ENCODE measurements at places on chromosomes 13 and 19.

DNA sequence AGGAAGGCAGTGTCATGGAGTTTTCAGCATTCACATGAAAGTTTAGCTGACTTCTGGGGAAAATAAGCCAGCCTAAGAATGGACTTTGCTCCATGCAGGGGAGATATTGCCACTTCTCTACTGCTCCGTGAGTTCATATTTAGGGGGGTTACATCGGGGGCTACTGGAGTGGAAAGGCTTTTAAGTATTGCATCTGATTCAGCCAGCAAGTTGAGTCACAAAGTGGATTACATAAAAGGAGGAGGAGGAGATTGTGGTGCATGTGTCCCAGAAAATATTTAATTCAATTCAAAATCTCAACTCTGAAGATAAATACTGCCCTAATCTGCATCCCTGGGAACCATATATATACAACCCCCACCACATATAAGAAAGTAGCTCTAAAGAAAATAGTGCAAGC is 617.2 kb downstream of the DCT start:
- H3K36me3 ChIP-seq = no peaks in the 10 kb centered on the region
- H3K27ac ChIP-seq = no peak overlapping the region
- H3K4me3 ChIP-seq = no peak overlapping the region
- no peak for DNase-seq

DNA sequence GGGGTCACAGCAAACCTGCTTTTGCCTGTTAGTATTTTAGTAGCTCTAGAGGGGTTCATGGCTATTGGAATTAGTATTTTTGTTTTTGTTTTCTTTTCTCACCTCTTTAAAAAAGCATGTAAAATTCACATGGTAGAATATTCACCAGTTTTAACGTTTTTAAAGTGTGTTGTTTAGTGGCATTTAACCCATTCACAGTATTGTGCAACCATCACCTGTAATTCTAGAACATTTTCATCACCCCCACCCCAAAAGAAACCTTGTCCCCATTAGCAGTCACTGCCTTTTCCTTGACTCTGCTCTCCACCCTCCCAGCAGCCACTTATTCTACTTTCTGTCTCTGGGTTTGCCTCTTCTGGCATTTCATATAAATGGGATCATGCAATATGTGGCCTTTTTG is 39.8 kb downstream of the GATAD2A start:
- peaks cover 35% of the 10 kb centered on the region for H3K4me1 ChIP-seq
- no peak overlapping the region for H3K4me3 ChIP-seq
- H3K27me3 ChIP-seq = no peaks in the 10 kb centered on the region
- H3K36me3 ChIP-seq = no peaks in the 10 kb centered on the region

DNA sequence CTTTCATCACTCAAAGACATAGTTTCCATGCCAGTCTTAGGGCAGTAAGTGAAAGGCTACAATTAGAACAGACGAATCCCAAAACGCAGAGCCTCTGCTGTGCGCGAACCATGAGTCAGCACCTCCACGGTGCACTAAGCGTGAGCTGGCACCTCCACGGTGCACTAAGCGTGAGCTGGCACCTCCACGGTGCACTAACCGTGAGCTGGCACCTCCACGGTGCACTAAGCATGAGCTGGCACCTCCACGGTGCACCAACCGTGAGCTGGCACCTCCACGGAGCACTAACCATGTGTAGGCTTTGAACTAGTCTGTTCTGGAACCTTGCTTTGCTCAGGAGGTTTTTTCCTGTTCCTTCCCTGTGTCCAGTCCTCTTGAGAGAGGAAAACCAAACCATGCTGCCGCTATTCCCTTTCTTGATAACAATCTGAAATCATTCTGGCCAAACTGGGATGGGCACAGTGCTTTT is 120.6 kb downstream of the IRS2 start:
- H3K4me3 ChIP-seq = no peak overlapping the region
- no peaks in the 10 kb centered on the region for H3K27me3 ChIP-seq
- DNase-seq = no peak
- H3K4me1 ChIP-seq = no peaks in the 10 kb centered on the region

- no peaks in the 10 kb centered on the region for H3K27me3 ChIP-seq
- peaks cover 8% of the 10 kb centered on the region for H3K4me1 ChIP-seq
- H3K36me3 ChIP-seq = peaks cover 8% of the 10 kb centered on the region
- no peak overlapping the region for H3K4me3 ChIP-seq
- DNase-seq = no peak
Measured at GRCh38 chr19:46975925-46976782, 43.5 kb upstream of the NPAS1 start.

- H3K27ac ChIP-seq = no peak overlapping the region
- no peaks in the 10 kb centered on the region for H3K36me3 ChIP-seq
- H3K27me3 ChIP-seq = no peaks in the 10 kb centered on the region
- no peaks in the 10 kb centered on the region for H3K4me1 ChIP-seq
- H3K4me3 ChIP-seq = no peak overlapping the region
Measured at GRCh38 chr13:94784066-94784465, 71.7 kb upstream of the SOX21 start.

DNA sequence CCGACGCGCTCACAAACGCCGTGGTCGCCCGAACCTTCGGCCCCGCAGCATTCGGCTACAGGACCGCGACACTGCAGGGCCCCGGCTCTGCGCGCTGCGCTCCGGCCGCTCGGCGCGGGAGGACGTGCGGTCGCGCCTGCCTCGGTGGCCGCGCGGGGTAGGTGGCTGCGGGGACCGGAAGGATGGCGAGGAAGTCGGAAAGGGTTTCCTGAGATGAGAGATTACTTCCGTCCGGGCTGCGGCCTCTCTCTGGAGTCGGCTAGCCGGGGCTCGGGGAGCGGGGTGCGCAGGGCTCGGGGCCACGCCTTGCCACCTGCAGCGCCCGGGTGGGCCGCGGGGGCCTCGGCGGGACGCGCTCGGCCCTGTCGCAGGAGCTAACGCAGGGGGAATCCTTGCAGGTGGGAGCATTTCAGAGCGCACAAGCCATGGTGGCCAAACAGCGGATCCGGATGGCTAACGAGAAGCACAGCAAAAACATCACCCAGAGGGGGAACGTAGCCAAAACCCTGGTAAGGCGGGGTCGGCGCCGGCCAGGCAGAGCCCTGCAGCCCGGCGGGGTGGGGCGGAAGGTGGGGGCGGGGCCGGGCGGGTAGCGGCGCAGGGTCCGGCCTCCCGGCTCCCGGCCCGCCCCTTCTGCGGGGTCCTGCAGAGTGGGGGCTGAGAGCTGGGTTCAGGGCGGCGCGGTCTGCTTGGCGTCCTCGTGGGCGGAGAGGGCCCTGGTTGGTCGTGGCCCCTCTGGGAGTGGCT is at the start of gene SERP2:
Gene SERP2 (plus strand): TSS at position 224 of the 747 bp plus-strand sequence. CDS start 202 bp downstream, at position 426.
- H3K27me3 ChIP-seq = no peaks in the 10 kb centered on the region
- H3K27ac ChIP-seq = no peak within 1 kb of the TSS
- H3K4me3 ChIP-seq = peak within 1 kb of the TSS; percentile 21

- H3K4me1 ChIP-seq = no peaks in the 10 kb centered on the region
- no peaks in the 10 kb centered on the region for H3K36me3 ChIP-seq
- no peak overlapping the region for H3K4me3 ChIP-seq
- no peak overlapping the region for H3K27ac ChIP-seq
Measured at GRCh38 chr13:48710160-48710559, 56.4 kb downstream of the CYSLTR2 start.

- no peaks in the 10 kb centered on the region for H3K27me3 ChIP-seq
- peak; percentile 65 for DNase-seq
- no peak overlapping the region for H3K4me3 ChIP-seq
- H3K36me3 ChIP-seq = no peaks in the 10 kb centered on the region
- peaks cover 7% of the 10 kb centered on the region for H3K4me1 ChIP-seq
- no peak overlapping the region for H3K27ac ChIP-seq
Measured at GRCh38 chr13:51832471-51833152, 12.4 kb downstream of the TMEM272 start.

DNA sequence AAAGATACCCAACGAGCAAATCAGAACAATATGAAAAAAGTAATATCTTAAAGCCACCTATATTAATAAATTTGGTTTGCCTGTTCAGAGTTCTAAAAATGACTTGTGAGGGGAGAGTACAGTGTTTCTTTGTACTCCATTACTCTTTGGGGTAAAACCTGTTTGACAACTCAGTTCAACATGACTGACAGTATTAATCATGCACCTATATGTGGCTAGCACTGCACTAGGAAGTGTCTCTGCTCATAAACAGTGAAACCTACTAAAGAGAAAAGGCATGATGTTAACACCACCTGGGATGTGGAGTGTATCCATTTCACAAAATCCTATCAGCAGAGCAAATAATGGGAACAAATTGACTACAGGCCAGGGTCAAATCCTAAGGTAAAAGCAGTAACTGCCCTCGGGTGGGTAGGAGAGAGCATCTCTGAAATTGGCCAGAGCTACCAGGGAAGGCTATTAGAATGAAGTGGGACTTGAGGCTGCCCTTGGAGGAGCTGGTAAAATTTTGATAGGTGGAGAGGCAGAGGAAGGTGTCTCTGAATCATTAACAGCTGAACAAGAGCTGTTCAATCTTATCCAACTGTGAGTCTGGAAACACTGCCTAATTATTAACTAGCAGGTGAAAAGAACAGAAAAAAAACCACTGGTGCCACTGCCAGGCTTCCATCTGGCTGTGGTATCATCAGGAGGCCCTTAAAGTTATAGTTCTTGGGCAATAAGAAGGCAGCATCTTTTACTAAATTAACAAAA is 365.1 kb downstream of the DNAJC15 start:
- H3K4me3 ChIP-seq = no peak overlapping the region
- H3K36me3 ChIP-seq = no peaks in the 10 kb centered on the region
- no peak for DNase-seq
- no peak overlapping the region for H3K27ac ChIP-seq

DNA sequence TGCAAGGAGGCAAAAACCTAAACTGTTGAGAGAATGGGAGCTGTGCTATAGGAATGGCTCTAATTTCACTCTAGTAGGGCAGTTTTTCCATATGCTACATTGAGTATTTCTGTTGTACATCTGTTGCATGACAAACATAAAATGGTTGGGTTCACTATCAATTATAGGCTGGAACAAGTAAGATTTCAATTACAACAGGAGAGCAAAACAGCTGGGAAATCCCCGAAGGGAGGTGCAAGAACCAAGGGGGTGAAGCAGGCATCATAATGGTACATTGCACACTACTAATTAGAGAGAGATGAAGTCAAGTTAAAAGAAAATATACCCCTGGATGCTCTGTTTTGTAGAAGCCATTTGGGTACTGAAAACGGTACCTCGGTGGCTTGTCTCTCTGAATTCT is 389.5 kb downstream of the PCDH9 start:
- H3K27ac ChIP-seq = no peak overlapping the region
- H3K36me3 ChIP-seq = no peaks in the 10 kb centered on the region

DNA sequence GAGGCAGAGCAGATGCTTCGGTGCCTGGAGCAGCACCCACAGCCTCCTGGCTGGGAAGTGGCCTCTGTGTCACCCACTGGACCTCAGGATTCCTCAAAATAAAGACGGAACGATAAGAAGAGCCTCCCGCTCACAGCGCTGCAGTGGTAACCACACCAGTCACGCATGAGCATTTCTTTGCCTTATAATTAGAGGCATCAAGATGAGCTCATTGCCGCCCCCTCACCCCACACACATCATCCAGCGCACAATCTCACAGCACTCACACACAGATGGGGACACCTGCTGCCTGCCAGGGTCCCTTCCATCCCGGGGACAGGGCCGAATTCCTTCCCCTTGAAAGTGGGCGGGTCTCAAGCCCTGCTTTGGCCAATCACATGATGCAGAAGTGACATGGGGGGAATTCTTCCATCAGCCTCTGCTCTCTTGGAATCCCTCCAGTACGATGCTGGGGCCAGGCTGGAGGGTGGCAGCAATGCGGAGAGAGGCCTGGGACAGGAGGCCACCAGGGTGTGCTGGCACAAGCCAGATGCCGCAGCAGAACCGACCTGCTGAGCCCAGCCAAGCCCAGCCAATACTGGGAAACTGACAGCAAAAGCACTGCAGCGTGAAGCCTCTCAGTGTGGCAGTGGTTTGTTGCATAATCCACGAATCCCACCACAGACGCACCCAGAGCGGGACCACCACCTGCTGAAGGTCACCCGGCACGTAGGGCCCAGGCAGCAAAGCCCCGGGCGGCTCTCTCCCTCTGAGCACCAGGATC is 16.0 kb downstream of the PIP5K1C start:
- peak; percentile 35 for DNase-seq
- no peaks in the 10 kb centered on the region for H3K27me3 ChIP-seq
- H3K36me3 ChIP-seq = no peaks in the 10 kb centered on the region

DNA sequence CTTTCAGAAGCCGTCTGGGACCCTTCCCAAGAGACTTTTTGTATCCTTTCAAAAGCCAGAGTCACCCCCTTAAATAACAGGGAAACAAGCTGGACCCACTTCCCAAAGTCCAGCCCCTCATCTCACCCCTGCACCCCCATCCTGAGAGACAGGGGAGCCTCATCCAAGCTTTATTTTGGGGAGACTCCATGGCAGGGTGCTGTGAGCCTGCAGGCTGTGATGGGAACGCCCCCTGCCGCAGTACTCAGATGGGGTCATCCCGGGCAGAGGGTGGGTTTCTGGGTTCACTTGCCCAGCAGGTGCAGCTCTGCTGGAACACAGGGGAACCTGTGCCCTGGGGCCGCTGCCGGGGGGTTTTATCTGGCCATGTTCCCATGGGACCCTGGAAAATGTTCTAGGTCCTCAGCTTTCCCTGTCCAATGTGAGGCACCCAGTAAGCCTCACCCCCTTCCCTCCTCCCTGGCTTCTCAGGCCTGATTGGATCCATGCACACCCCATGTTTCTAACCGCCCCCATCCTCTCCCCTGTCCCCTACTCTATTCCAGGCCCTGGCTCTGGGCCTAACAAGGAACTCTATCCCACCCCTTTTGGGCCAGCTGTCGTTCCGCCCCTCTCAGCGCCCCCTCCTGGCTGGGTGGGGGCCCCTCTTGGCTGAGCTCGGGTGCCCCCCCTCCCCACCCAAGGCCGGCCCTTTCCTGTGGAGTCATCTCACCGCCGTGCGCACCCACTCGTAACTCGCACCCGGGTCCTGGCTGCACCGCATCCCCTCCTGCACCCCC is 1.0 kb downstream of the HIF3A start:
- DNase-seq = no peak
- peaks cover 40% of the 10 kb centered on the region for H3K27me3 ChIP-seq
- H3K27ac ChIP-seq = no peak overlapping the region
- no peak overlapping the region for H3K4me3 ChIP-seq
- H3K4me1 ChIP-seq = no peaks in the 10 kb centered on the region
- H3K36me3 ChIP-seq = no peaks in the 10 kb centered on the region

- DNase-seq = no peak
- no peaks in the 10 kb centered on the region for H3K27me3 ChIP-seq
- H3K4me1 ChIP-seq = no peaks in the 10 kb centered on the region
- H3K36me3 ChIP-seq = no peaks in the 10 kb centered on the region
- no peak overlapping the region for H3K4me3 ChIP-seq
Measured at GRCh38 chr19:43455321-43456113, 9.9 kb downstream of the LYPD3 start.

GRCh38 chr19:48303866-48304265 is 21.5 kb upstream of the EMP3 start:
- no peak for DNase-seq
- no peak overlapping the region for H3K27ac ChIP-seq
- H3K27me3 ChIP-seq = no peaks in the 10 kb centered on the region
- no peak overlapping the region for H3K4me3 ChIP-seq
- no peaks in the 10 kb centered on the region for H3K36me3 ChIP-seq
- no peaks in the 10 kb centered on the region for H3K4me1 ChIP-seq

DNA sequence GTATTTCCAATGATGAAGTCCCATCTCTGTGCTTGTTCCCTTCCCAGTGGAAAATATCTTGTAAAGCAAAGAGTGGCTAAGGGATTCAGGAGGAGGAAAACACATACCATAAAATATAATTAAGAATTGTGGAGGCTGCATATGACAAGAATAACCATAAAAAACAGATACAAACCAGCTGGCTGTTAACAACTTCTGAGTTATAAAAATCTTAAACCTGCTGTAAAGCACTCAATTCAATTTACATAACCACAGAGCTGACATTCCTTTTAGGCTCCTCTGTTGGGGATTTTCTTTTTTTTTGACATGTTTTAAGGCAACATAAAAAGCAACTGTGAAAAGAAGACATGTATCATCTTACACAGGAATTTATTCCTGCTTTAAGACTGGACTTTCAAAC is 207.6 kb downstream of the DACH1 start:
- no peaks in the 10 kb centered on the region for H3K4me1 ChIP-seq
- H3K4me3 ChIP-seq = no peak overlapping the region
- H3K27me3 ChIP-seq = no peaks in the 10 kb centered on the region
